ENCODE measurements at places on chromosomes 6 and 20.

DNA sequence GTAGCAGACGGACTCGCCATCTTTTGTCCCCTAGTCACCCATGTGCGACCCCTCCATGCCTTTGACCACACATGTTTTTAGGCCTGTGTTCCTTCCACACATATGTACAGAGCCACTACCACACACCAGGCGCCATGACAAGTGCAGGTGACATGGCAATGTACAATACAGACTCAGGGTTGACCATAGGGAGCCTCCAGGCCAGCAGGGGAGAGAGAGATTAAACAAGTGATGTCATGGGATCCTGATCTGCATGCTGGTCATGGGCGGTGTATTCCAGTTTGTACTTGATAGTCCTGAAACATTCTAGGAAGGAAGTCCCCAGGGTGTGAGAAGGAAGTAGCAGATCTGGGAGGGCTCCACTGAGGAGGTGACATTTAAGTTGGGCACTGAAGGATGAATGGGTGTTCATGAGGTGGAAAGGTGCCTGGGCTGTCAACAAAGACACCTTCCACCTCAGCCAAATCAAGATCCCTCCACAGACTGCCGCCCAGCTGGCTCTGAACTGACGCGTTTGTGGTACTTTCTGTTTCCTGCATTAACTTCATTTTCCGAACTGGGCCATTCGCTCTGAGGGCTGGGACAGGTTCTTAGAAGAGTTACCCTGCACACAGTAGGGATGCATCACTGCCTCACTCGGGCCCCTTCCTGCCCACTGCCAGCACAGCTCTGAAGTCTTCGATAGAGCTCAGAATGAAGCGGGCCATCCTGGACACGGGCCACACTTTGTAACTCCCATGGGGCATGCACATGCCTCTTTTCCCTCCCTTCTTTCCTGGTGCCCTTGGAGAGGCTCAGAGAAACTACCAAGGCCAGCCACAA lies 94.0 kb downstream of the NOL4L start:
- no peak for DNase-seq

DNA sequence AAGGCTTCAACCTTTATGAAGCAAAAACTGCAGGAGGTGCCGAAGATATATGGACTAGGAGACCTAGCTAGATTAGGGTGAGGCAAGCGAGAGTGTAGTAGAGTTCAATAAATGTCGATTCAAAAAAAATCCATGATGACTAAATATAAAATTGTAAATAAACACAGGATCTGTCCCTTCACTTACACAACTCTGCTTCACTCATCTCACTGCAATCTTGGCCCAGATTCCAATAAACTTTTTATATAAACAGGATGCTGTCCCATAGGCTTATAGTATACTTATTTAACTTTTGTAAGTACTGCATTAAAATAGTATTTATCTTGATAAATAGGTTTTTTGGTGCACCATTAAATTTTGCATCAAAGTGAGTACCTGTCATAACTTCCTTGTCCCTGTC lies 648.4 kb upstream of the NRSN1 start:
- no peak for DNase-seq

- no peak for DNase-seq
These were observed 16.7 kb downstream of the CBFA2T2 start for GRCh38 chr20:33506576-33506975.

DNA sequence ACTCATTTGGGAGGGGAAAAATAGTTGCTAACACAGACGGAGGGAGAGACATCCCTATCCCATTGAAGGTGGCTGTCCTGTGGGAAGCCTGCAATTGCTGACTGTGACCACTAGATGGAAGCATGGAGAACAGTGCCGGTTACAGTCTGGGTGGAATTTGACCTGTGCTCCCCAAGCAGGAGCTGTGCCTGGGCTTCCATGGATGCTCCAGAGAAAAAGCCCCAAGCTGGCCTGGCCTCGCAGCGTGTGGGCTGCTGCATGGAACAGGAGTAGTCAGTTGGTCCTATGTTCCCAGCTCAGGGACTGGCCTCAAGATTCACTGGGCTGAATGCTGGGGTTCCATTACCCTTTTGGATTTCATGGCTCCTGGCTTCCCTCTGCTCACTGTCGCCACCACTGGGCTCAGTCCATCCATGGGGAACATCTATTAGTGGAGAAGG lies 116.3 kb upstream of the CHD6 start:
- DNase-seq: peak; percentile 6

Measured in stimulated activated CD4-positive, alpha-beta T cell treated with anti-CD3 and anti-CD28 coated beads, Interleukin-4, amount 100 ng/mL, for 1 hour (primary cell).